ENCODE measurements at places on chromosomes 4 and X.
A peak's percentile ranks its signal among the peaks of the same experiment; 100 is the strongest.

DNA sequence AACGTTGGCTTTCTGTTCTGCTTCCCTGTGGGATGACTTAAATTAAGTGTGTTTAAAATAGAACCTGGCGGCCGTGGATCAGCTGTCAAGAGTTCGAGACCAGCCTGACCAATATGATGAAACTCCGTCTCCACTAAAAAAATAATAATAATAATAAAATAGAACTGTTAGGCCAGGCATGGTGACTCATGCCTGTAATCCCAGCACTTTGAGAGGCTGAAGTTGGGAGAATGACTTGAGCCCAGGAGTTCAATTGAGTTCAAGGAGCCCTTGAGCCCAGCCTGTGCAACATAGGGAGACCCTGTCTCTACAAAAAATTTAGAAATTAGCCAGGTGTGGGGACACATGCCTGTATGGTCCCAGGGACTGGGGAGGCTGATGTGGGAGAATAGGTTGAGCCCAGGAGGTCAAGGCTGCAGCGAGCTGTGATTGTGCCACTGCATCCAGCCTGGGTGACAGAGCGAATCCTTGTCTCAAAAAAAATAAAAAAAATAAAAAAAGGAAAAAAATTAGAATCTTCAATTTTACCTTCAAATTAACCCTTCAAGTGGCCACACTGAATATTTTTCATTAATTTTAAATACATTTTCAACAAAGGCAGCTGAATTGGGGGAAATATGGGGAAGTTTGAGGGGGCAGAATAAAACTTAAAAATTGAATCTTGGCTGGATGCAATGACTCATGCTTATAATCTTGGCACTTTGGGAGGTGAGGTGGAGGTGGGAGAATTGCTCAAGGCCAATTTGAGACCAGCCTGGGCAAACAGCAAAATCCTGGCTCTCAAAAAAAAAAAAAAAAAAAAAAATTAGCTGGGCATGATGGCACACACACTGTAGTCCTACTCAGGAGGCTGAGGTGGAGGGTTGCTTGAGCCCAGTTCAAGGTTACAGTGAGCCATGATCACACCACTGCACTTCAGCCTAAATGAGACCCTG lies 31.8 kb upstream of the HSD17B13 start:
- peak; percentile 20 for DNase-seq

DNA sequence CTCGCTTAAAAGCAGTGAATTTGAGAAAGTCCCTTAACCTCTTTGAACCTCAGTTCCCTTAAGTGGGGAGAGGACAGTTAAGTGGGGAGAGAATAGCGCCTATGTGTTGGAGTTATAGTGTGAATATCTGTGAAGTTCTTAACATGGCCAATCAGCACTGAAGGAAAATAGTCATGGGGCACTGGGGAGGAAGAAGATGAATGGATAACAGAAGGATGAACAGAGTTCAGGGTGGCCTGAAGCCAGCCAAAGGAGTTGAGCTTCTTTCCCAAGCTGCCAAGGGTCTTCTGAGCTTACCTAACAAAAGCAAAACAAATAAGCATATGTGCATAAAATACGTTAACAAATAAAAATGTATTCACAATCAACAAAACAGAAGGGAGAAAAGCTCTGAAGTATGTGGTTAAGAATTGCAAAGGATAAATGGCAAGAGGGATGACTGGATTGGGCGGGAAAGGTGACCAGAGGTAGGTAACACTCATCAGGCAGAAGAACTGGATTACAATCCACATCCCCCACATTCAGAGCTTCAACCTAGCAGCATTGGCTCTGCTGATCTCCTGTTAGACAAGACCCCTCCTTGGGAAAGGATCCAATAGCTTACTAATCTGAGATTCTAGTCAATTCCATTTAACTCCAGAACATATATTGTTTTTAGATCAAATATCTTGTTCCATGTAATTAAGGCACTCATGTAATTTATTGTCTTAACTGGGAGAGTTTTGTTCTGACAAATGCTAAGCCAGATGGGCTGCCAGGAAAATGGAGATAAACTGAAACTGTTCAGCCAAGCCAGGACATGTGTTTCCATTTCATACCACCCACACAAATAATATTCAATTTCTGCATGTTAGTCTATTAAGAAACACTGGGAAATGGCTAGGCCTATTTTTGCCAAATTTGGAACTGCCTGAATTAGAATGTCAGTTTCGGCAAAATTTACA lies 221.2 kb downstream of the LDB2 start:
- no peak for DNase-seq

DNA sequence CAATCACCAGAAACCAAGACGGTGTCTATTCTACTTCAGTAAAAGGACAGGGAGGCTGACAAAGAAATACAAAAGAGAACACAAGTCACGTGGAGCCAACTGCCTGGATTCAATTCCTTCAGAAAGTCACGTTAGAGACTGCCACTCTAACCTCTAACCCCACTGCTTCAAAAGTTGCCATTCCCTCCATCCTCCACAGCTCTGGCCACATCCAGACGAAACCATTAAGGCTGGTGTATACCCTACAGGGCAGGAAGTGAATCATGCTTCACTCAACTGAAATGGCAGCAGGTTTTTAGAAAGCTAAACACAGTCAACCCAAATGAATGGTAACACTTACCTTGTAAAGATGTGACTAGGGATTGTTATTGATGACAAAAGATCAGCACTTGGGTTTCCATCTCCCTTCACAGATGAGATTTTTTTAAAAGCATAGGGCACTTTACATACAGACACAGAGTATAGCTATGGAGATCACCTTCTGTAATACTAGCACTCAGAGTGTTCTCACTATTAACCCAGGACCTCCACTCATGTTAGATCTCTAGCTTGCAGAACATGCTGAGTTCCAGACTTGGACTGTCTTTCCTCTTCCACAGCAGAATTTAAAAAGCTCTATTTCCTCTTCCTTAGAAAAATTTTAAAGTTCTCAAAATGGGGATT lies 37.4 kb downstream of the MAML3 start:
- DNase-seq, result no peak

DNA sequence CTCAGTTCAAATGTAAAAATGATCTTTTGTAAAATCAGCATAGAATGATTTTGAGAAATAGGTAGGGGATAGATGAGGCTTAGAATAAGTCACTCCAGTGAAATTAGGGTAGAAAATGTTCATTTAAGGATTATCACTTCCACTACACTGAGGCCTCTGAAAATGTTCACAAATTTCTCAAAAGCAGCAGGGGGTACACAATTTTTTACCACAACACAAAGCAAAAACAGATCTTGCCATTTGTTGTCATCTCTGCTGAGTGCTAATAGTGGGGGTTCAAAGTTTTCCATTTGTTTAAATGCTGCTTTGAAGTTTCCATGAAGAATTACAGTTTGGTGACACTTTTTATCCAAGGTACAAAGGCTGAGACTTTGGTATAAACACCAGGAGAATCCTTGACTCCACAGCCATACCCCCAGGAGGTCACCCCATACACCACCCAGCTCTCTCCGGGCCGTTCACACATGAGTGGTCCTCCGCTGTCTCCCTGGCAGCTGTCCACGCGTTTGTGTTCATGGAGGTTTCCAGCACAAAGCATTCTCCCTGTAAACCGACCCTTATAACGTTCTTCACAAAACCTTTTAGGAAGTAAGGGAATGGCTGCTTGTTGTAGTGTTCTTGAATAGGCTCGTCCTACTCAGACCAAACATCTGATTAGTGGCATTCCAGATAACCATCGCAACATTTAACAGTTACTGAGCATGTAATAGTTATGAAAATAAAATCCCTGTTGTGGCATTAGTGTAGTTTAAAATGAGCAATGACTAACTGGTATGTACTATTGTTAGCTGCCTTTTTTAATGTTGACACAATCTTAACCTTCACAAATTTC lies 71.0 kb downstream of the PRSS12 start:
- DNase-seq, result peak; percentile 45

GRCh38 chr4:86818841-86819240 lies 30.3 kb downstream of the SLC10A6 start:
- DNase-seq, result no peak

DNA sequence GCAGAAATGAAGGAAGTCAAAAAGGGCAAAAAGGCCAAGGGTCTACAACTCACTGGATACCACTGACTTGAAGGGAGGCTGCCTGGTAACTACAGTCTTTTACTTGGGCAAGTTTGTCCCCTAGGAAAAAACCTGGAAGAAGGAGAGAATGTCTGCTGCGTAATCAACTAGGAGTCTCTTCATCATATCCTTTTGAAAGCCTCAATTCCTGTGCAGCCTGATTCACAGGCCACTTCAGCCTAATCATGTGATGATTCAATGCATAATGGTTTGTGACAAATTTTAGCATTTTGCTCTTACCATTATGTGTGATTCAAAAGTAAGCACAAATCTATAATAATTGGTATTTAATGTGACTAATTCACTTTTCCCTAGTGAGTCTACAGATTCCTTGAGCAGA lies 273.6 kb downstream of the FRMPD4 start:
- no peak for DNase-seq

- peak; percentile 23 for DNase-seq
Observed at GRCh38 chr4:11765849-11766453, 337.3 kb upstream of the HS3ST1 start.

GRCh38 chr4:72374159-72374558 lies 194.9 kb downstream of the ADAMTS3 start:
- no peak for DNase-seq
